Naive thymus-derived CD4-positive, alpha-beta T cell (primary cell): ENCODE measurements at places on chromosomes 2 and 18.

DNA sequence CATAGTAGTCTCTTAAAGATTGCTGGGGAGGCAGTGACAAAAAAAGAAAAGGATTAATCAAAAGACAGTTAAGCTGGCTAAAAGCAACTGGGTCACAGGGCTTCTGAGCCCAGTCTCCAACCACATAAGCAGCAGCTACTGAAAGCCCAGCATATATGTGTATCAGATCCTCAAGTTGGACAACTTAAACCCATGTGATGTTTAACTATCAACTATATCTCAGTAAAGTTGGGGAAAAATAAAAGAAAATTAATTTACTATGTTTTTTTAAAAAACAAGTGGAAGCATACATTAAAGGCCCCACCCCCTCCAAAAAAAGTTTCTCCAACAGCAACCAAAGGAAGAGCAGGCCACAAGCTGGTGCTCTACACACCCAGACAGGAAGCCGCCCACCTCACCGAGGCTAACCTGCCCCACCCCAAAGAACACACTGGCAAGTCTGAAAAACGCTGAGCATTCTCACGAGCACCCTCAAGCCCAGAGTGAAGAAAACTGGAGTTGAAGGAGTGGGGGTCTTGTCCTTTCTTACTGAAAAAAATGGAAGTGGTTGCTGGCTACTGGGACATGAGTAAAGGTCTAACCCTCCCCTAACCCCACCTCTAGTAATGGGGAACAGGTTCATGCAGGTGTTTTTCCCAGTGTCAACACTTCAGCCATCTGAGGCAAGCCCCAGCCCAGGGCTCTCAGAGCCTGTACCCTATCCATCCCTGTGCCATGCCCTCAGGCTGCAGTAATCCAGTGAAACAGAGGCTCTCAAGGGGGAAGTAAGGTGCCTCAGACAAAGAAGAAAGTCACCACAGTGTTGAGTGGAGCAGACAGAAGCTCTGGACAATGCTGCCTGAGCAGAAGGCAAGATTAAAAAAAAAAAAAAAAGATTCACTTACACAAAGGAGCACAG, 106.3 kb downstream of the GYPC start:
- peak; percentile 71 for DNase-seq

- no peak for DNase-seq
Measured at GRCh38 chr2:241071677-241072111, 30.4 kb downstream of the MTERF4 start.

DNA sequence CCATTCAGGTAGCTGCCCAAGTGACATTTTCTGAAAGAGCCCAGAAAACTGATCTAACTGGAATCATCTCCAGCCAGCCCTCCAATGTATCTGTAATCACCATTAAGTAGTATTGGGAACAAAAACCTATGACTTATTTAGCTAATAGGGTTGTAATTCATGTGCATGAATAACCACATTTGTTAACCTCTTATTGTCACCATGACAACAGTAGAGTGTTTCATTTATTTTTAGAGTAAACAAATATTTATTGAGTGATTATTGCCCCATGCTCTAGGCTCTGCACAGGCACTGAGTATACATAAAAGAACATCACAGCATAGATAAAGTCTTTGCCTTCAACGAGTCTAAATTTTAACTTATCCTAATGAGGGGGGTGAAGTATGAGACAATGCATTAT, 265.4 kb upstream of the UBE2E3 start:
- no peak for DNase-seq

GRCh38 chr2:164014068-164014731, 278.4 kb upstream of the FIGN start:
- DNase-seq, result no peak
